ENCODE measurements at places on chromosomes 7 and 10. TPM values are rescaled to one million over a fixed set of nuclear protein-coding genes. Genes with fewer than 3 reads are reported as not detected.

GRCh38 chr10:122850705-122851640 is 5.3 kb upstream of the CUZD1 start:
- no peaks in the 10 kb centered on the region for H3K4me1 ChIP-seq
- DNase-seq, result no peak
- H3K4me3 ChIP-seq, result no peak overlapping the region
- H3K27me3 ChIP-seq, result no peaks in the 10 kb centered on the region
- peaks cover 5% of the 10 kb centered on the region for H3K36me3 ChIP-seq

DNA sequence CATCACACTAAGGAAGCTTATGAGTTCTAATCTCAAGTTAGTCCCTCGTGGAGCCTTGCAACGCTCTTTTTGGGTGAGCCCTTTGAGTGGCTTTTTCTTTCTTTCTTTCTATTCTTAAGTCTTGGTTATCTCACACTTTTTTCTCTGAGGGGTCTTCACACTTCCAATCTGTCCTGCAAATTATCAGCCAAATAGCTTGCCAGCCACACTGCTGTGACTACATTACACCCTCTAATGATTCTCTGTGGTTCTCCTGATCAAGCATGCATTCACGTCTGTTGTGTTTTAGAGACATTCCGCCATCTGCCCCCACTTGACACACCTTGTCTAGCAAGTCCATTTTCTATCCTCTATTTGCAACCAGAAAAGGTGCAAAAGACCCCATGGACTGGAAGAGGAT is 340.2 kb downstream of the THSD7A start:
- H3K27me3 ChIP-seq, result no peaks in the 10 kb centered on the region
- no peak overlapping the region for H3K27ac ChIP-seq
- no peak overlapping the region for H3K4me3 ChIP-seq
- no peak for DNase-seq

DNA sequence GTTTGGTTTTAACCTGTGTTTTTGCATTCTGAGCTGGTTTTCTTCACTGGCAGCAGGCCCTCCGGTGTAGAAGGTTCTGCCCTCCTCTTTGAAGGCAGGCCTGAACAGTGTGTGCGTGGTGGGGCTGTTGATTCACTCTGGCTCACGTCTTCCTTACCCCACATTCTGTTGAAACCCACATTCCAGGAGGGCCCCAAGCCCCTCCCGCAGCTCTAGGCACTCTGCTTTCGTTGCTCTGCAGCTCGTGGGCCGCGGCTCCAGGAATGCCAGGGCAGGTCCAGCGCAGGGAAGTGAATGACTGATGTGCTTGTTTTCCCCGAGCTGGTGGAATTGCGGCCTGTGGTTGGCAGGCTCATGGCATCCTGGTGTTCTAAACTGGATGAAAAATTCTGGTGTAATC is 49.0 kb downstream of the HTRA1 start:
- no peak for DNase-seq
- H3K4me1 ChIP-seq, result peaks cover 7% of the 10 kb centered on the region
- no peaks in the 10 kb centered on the region for H3K27me3 ChIP-seq
- H3K4me3 ChIP-seq, result no peak overlapping the region
- no peak overlapping the region for H3K27ac ChIP-seq

- no peaks in the 10 kb centered on the region for H3K27me3 ChIP-seq
- no peak overlapping the region for H3K4me3 ChIP-seq
- no peaks in the 10 kb centered on the region for H3K36me3 ChIP-seq
- no peak overlapping the region for H3K27ac ChIP-seq
These were observed 5.3 kb downstream of the ZNF273 start for GRCh38 chr7:64908358-64908757.

DNA sequence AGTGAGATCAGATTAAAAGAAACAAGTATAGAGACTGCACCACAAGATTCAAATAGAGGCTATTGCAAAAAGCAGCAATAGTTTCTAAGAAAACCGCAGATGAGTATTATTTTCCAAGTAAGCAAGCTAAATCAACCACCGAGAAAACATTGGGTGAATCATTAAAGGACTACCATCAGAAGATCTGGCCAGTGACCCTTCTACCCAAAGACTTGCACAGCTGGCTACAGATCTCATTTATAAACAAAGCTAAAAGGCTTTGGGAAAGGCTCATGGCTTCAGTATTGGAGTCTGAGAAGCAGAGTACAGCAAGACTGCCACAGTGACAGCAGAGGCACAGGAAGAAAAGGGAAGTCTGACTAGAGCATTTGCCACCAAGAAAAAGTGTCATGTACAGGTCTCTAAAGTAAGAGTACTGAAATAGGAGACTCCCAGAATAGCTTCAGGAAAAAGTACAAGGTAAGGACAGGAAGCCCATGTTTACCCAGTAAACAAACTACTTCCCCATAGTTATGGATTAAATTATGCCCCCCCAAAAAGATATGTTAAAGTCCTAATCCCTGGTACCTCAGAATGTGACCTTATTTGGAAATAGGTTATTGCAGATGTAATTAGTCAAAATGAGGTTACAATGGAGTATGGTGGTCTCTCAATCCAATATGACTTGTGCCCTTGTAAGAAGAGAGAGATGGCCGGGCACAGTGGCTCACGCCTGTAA is 19.0 kb downstream of the STEAP1 start:
- no peak for DNase-seq
- no peaks in the 10 kb centered on the region for H3K4me1 ChIP-seq
- H3K27me3 ChIP-seq, result no peaks in the 10 kb centered on the region
- no peak overlapping the region for H3K4me3 ChIP-seq
- no peaks in the 10 kb centered on the region for H3K36me3 ChIP-seq
- H3K27ac ChIP-seq, result no peak overlapping the region

DNA sequence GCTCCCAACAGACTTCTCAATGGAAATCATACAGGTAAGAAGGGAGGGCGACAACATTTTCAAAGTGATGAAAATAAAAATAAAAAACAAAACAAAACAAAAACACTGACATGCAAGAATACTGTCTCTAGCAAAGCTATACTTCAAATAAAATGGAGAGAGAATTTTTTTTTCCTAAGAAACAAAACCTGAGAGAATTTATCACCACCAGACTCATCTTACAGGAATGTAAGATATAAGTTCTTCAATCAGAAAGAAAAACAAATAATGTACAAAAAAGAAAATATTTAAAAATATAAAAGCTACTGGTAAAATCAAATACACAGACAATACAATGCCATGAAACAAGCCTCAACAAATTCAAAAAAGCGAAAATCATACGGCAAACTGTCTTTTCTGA is 113.2 kb downstream of the NRBF2 start:
- no peak for DNase-seq
- H3K27ac ChIP-seq, result no peak overlapping the region
- H3K4me3 ChIP-seq, result no peak overlapping the region
- H3K4me1 ChIP-seq, result peaks cover 13% of the 10 kb centered on the region
- no peaks in the 10 kb centered on the region for H3K27me3 ChIP-seq

Gene PGAM1
- total RNA-seq, result 104 TPM

Gene PTF1A
- total RNA-seq, result not detected

Gene PLCE1
- total RNA-seq, result not detected

Gene ZNF425
- 1.2 TPM for total RNA-seq

Gene STX1A
- total RNA-seq, result 20.4 TPM
